ENCODE measurements at places on chromosomes 12 and 14. TPM values are rescaled to one million over a fixed set of nuclear protein-coding genes. Genes with fewer than 3 reads are reported as not detected.
A peak's percentile ranks its signal among the peaks of the same experiment; 100 is the strongest.

Gene ASB8
- total RNA-seq: 47.1 TPM

Gene ACRBP
- 3.9 TPM for total RNA-seq

- DNase-seq: peak; percentile 32
These were observed 905.4 kb downstream of the SLC16A7 start for GRCh38 chr12:60501124-60501729.

- DNase-seq: no peak
These were observed 14.4 kb upstream of the ATF1 start for GRCh38 chr12:50749459-50749882.

DNA sequence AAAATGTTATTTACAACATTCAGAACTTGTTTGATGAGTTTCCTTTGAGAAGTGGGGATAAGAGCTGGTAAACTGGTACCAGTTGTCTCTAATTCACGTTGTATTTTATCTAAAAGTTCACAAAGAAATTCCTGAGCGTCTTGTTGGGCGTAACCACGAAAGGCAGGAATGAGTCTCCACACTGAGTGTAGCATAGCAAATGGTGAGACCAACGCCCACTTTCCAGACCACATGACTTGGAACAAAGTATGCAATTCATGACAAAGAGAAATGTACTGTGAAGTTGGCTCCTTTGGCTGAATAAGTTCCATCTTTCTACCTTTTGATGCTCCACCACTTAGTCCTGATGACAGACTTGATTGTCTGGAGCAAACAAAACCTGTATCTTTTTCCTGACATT, 18.4 kb downstream of the USP44 start:
- DNase-seq: no peak

Data from spinal cord (tissue), 10 donors.